ENCODE measurements at places on chromosomes 2 and 18.
A peak's percentile ranks its signal among the peaks of the same experiment; 100 is the strongest.

- DNase-seq, result peak; percentile 73
Measured at GRCh38 chr2:142052220-142052863, 78.5 kb downstream of the LRP1B start.

DNA sequence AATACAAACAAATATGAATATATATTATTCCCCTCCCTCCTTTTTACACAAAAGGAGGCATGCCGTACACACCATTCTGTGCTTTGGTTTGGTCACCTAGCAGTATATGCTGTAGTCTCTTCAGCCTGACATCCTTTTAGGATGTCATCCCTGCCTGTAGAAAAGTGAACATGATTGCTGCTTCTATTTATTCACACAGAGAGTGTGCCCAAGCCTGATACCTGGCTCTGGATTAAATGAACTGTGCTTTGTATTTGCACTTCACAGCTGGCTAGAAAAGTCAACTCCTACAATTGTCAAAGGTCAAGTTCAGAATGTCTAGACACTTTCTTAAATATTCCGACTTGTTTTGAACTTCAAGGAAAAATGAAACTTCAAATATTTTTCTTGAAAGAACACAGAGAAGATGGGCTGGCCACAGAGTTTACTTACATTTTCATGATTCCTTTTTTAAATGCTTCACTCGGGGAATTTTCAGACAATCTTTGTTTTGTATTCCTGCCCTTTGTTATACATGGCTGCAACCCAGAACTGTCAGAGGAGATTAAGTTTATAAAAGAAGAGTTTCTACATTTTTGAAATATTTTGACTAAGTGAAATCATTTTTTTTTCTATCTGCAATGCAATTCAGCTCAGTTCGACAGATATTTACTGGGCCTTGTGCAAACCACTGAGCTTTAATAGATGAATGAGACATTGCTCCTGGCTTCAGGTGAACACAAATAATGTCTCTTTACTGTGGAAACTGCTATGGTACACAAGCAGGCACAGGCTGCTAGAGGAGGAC, 33.5 kb downstream of the DAPL1 start:
- DNase-seq, result no peak

- no peak for DNase-seq
Measured at GRCh38 chr2:158603986-158604385, 147.2 kb downstream of the PKP4 start.

GRCh38 chr2:64289251-64289650, 145.0 kb upstream of the PELI1 start:
- no peak for DNase-seq

- no peak for DNase-seq
Measured at GRCh38 chr2:149467436-149467835, 120.1 kb downstream of the MMADHC start.

DNA sequence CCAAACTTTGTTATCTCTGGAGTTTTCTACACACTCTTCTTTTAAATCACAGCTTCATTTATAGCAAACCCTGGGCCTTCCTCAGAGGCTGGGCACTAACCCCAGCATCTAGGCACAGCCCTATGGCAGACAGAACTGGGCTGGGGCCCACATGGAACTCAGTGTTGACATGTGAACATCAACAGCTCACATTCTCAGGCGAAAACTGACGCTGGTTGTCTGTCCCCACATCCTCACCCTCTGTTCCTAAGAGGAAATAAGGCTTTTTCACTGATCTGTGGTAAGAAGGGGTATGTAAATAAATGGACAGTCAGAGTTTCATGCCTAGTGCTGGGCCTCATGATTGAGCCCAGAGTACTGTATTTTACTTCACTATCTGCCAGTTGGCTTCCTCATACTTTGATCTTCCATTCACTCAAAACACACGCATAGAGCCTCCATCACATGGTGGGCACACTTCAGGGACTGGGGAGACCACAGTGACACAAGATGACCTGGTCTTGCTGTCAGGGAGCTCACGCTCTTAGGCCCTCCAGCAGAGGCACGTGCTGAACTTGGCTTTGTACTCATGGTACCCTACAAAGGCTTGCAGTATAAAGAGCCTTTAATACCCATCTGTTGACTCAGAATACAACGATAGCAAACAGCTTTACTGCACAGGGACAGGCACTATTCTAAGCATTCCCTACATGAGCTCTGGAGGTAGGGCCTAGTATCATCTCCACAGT, 43.0 kb downstream of the EFEMP1 start:
- no peak for DNase-seq

GRCh38 chr18:42264497-42264896, 309.5 kb downstream of the PIK3C3 start:
- DNase-seq, result no peak

DNA sequence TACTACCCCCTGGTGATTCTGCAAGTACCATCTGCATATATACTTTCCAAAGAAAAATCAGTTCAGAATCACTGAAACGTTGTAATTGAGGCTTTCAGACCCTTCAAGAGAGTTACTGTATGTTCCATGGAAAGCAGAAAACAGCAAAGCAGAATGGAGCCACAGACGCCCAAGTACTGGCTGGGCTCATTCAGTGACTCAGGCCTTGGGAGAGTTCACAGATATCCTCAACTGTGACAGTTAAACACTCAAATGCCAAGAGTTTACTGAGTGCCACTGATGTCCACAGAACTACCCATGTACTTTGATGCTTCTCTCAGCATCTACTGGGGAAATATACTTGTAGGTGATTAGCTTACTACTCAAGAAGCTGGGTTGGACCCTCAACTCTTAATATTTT, 303.4 kb downstream of the TCF4 start:
- no peak for DNase-seq

GRCh38 chr2:216320852-216321251, 51.4 kb downstream of the MARCHF4 start:
- DNase-seq, result no peak

GRCh38 chr18:3048121-3048520, 35.2 kb upstream of the LPIN2 start:
- DNase-seq, result peak; percentile 78

- DNase-seq, result no peak
Measured at GRCh38 chr2:151782378-151783132, 45.7 kb downstream of the ARL5A start.

DNA sequence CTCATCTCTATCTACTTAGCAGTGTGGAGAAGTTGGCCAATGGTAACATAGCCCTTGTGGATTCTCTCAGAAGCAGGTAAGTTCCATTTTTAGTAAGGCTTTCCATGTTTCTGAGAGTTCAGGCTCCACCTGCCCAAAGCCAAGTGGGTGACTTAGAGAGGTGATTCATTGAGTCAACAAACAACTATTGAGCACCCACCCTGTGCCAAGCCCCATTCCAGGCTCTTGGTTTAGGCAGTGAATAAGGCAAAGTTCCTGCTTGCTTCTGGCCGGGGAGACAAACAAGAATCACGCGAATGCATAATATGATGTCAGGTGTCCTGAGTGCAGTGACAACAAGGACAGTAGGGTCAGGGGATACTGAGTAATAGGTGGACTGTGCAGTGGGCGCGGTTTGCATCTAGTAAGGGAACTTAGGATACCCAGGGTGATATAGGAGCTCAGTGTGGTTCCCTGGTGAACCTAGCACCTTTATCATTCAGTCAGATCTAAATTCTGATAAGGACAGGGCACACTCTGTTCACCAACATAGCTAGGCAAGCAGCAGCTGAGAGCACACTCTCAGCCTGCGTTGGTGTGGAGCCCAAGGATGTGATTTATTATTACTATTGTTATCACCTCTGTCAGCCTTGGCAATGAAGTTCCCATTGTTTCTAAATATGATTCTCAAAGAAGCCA, 31.7 kb upstream of the KCTD1 start:
- no peak for DNase-seq

DNA sequence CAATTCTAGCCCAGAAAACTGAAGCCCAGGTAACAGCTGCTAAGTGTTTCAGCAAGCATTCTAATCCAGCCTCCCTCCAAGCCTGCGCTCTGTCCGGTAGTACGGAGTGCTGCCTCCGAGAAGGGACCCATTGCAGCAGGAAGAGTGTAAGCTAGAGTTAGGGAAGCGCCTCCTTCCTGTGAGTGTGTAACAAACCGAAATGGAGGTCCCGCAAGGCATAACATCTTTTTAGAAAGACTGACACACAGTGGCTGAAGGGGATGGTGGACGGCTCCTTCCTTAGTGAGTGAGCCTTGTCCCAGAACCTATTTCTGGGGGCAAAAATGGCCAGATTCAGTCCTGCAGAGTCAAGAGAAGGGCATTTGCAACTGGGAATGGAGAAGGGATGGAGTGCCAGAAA, 12.2 kb downstream of the PKDCC start:
- DNase-seq, result no peak

- DNase-seq, result no peak
Measured at GRCh38 chr2:229868794-229869193, 53.0 kb downstream of the TRIP12 start.

- DNase-seq, result no peak
Measured at GRCh38 chr18:75977081-75977480, 518.0 kb downstream of the ZNF516 start.

DNA sequence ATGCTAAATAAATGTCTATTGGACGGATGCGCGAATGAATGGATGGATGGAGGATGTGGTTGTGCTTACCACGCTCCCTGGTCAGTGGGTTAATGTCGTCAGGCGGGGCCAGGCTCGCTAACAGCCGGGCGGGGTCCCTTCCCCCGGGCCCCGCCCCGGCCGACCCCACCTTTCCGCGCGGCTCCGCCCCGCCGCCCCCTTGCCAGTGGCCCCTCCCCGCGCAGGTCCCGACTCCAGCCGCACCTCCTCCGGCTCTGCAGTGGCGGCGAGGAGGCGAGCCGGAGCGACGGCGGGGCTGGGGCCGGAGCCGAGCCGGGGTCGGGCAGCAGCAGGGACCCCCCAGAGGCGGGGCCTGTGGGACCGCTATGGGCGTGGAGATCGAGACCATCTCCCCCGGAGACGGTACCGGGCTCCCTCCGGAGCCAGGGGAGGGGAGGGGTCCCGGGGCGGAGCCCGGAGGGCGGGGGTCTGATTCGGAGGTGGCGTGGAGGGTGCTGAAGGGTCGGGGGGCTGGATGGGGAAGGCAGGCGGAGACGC, at the start of gene FKBP1B:
FKBP1B (plus strand) TSS at position 257 of the 537 bp plus-strand sequence; CDS start at position 366, 109 bp downstream.
- DNase-seq, result peak; percentile 92
